ENCODE measurements at places on chromosomes 3 and 15.

GRCh38 chr3:71142441-71143161 lies 440.9 kb downstream of the FOXP1 start:
- DNase-seq, result no peak

- no peak for DNase-seq
Measured at GRCh38 chr3:185961675-185962232, 23.9 kb upstream of the TRA2B start.

GRCh38 chr3:72473156-72473555 lies 375.1 kb downstream of the SHQ1 start:
- no peak for DNase-seq

DNA sequence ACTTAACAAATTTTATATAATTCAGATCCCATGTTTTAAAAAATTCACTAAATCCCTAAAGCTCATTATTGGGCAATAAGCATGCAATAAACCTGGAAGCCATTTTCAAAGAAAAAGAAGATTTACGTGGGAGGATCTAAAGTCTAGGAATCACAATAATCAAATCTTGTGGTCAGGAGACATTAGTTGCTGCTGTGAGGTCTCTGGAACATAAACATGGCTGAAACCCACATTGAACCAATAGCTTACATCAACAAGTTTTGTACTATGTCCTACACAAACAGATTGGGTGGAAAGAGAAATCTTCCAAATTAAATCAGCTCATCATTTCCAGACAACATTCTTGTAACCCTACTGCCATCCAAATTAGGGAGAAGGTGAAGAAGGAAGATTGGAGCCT lies 121.9 kb upstream of the EPHA3 start:
- no peak for DNase-seq

Measured in NCI-H1092 treated with DMSO at 0.1 percent for 48 hours (cell line).